ENCODE measurements at places on chromosomes 1 and 21.

GRCh38 chr1:60972841-60973364, 109.5 kb upstream of the NFIA start:
- no peak for DNase-seq

DNA sequence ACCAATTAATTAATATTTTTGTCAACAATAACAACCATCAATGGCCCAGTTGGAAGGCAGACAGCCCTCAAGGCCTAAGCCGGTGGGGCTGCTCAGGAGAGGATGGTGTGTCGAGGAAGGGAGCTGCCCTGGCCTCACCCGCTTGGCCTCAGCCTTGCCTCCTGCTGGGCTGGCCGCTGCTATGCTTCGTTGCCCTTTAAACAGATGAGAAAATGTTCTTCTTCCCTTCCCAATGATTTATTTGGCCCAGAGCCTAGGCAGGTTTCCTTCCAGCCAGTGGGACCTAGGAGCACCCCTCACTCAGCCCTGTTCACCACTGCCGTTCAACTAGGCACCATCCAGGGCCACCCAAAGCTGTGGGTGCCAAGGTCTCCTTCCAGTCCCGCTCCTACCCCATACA, 3.1 kb upstream of the ADGRB2 start:
- no peak for DNase-seq

- DNase-seq: peak; percentile 15
Observed at GRCh38 chr1:48018799-48019198, 21.6 kb upstream of the TRABD2B start.

DNA sequence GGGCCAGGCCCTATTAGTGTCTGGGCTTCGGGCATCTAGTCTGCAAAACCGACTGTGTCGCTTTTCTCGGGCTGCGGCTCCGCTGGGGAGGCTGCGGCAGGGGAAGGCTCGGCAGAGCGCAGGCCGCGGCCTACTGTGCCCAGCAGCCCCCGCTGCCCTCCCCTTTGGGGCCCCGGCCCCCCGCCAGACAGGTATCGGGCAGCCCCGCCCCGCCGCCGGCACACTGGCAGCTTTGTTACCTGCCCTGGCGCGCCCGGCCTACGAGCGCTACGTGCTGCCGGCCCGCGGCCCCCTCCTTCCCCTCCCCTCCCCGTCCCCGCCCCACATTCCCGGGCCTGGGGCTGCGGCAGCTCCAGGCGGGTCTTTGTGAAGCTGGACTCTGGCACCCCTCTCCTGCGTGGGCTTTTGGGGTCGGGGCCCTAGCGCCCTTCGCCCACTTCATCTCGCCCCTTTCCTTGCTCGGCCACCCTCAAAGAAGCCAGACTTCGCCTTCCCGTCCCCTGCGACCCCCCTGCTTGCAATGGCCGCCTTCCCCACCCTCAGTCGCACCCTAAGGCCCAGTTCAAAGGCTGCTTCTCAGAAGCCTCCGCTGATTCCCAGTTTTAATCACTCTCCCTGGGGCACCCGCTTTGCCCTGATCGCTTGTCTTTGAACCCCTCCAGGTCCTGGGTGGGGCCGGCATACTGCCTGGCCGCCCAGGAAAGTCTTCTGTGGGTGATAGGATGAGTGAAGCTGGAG, 48.9 kb upstream of the SLC2A1 start:
- DNase-seq: peak; percentile 92

DNA sequence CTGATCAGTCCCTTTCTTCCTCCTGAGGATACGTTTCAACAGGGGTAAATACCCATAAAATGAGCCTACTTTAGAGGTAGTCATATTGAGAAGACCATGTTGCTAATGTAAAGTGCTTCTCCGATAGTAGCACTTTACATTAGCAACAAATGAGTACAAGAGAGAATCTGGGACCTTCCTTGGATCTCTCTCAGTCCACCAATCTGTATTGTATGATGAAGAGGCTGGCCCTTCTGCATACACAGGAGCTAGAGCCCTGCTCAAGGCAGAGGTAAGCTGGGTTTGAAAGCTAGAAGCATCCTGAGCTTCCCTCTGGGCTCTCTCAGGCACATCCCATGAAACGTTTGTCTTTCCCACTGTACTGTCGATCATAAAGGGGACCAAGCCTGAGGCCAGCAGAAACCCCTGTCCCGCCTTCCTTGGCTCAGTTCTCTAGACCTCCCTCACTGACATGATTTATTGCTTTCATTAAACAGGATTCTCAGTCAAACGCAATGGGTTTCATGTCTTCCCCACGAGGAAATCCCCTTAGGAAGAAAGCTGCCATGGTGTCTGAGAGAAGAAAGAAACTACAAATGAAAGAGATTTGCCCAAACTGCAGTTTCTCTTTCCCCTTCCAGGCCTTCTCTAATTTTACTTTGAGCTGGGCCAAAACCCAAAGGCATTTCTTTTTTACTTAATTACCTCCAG, 62.8 kb upstream of the BCAR3 start:
- no peak for DNase-seq

DNA sequence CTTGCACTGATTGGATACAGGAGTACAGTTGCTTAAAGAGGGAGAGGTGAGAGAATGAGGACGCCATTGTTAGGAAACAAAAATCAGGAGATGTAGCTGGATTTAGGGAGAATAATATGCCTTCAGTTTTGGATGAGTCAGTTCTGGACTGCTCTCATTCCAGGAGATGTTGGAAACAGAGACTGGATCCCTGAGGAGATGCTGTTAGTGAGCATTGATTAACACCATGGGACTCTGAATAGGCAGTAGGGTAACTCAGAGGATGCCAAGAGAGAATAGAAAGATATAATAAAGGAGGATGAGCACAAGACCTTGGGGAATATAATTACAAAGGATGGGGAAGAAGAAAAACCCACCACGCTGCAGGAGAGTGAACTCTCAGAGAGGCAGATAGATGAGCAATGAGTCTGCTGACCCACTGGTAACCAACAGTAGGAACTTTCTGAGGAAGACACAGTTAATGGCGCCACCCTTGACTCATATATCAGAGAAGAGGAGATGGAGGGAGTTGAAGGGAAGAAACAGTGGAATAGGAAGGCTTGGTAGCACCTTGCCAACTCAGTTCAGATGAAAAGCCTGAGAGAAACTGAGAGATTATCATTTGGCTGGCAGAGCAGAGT, 10.5 kb downstream of the KCNJ15 start:
- DNase-seq: no peak

DNA sequence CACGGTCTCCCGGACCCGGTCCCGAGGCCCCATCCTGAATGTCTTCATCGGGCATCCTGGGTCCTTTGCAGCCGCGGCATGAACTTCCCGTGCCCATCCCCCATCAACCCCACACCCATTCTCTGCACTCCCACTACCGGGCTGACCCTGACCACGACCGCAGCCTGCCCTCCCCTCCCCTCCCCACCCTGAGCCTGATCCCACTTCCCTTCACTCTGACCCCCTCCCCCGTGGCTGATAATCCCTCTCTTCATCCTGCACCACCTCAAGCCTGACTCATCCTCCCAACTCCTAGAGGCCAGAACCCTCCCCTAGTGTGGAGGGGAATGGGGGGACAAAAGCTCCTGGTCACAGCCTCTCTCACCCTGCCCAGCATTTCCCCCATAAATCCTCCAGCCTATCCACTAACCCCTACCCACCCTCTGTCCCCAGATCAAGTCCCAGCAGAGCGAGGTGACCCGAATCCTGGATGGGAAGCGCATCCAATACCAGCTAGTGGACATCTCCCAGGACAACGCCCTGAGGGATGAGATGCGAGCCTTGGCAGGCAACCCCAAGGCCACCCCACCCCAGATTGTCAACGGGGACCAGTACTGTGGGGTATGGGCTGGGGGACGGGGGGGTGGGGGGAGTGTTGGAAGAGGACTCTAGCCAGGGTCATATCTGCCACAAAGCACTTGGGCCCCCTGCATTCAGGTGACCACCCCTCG, 602 bp downstream of the SH3BGRL3 start:
- DNase-seq: no peak

DNA sequence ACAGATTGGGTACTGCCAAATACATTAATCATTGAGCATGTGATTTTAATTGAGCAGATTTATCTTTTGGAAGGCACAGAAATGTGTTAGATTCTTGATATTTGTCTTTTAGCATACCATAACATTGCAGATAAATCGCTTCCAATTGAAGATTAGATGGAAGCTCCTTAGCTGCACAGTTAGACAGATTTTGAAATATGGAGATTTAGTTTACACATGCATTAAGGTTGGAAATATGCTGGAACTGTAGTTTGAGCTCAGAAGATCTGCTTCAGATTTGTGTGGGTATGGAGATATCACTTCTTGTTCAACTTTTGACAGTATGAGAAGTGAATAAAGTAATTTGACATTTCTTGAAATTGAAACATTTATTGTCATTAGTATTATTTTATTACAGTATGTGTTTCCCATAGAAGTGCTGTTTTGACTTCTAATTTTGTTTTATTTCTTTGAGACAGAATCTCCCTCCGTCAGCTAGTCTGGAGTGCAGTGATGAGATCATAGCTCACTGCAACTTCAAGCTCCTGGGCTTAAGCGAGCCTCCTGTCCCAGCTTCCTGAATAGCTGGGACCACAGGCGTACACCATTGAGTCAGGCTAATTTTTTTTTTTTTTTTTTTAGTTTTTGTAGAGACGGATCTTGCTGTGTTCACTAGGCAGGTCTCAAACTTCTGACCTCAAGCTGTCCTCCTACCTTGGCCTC, 29.1 kb downstream of the THRAP3 start:
- DNase-seq: no peak

- DNase-seq: no peak
Observed at GRCh38 chr1:199914546-199914945, 113.0 kb upstream of the NR5A2 start.

DNA sequence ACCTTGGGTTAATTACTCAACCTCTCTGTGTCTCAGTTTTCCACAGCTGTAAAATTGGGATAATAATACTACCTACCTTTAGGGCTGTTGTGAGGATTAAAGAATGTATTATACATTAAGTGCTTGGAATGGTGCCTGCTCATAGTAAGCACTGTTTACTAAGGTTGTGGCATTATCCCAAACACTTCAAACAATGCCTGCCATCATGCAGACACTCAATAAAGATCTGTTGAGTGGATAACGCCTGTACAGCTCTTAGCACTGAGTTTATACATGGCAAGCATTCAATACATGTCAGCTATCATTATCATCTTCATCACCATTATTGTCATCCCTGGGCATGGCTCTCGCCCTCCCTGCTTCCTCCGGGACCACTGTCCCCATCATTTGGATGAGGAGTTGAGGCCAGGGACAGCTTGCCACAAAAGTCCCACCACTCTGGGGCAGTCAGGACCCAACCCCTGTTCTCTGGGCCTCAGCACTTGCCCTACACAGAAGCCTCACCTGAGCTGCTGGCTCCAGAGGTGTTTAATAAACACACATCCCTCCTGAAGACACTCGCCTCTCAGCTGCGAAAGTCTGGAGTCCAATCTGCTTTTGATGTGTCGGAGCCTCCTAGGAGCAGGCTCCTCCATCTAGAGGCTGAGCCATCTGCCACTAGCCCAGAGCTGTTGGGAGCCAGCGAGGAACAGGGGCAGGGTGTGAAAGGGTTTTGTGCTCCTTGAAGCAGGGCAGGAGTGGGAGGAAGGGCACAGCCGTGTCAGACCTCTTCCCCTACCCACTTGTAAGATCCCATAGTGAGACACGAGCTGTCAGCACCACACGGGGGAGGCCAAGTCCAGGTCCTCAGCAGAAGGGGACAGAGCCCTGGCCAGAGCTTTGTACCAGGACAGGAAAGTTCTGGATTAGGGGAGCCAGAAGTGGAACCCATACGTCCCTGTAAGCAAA, 80.9 kb upstream of the ZC3H12A start:
- DNase-seq: no peak

GRCh38 chr1:152869808-152870419, 8.2 kb upstream of the SMCP start:
- peak; percentile 35 for DNase-seq

GRCh38 chr1:186807163-186807562, 21.6 kb upstream of the PLA2G4A start:
- no peak for DNase-seq

GRCh38 chr1:7369866-7370265, 401.2 kb upstream of the VAMP3 start:
- DNase-seq: no peak

GRCh38 chr1:108561689-108562326, 1.9 kb downstream of the EEIG2 start:
- peak; percentile 87 for DNase-seq

- DNase-seq: no peak
Observed at GRCh38 chr1:7313081-7313546, 458.0 kb upstream of the VAMP3 start.

DNA sequence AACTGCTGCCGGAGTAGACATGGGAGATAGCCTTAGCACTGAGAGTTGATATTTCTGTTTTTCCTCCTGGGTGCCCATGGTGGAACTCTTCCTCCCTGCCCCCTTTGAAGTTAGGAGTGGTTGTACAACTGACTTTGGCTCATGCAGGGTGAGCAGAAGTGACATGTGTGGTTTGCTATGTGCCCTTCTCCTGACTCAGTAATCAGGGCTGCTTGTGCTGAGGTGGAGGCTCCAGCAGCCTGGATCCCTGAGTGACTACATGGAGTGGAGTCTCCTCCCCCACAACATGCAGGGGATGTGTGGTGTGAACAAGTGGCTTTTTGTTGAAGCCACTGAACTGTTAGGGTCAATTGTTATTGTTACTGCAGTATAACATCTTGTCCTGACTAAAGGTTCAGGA, 261.6 kb downstream of the CAMTA1 start:
- DNase-seq: peak; percentile 1

DNA sequence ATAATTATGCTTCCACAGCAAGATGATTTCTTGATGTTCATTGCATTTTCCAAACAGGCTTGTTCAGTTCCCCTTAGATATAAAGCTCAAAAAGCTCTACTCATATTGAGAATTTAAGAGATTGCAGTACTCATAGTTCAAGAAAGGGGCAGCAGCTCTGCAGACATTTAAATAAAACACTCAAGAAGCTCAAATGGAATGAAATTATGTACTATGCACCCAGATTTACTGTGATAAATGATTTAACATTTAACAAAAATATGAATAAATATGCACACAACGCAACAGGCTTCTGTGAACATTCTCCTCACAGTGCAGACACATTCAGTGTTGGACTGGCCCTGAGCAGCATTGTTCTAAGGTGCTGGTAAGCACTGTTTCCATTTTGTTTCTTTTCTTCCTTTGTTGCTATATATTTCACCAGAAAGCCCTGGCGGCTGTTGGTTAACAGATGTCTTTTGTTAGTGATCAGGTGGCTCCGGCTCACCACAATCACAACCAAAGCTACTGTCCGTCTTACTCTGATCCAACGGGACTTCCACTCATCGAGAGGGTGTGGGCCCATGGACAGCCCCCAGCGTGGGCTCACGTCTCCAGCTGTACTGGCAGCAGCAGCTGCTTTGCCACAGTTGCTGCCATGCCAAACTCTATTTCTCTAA, 1440.3 kb downstream of the NCAM2 start:
- DNase-seq: no peak
